NCI-H1105 treated with DMSO at 0.1 percent for 48 hours (cell line): ENCODE measurements at places on chromosomes 7 and 10.

DNA sequence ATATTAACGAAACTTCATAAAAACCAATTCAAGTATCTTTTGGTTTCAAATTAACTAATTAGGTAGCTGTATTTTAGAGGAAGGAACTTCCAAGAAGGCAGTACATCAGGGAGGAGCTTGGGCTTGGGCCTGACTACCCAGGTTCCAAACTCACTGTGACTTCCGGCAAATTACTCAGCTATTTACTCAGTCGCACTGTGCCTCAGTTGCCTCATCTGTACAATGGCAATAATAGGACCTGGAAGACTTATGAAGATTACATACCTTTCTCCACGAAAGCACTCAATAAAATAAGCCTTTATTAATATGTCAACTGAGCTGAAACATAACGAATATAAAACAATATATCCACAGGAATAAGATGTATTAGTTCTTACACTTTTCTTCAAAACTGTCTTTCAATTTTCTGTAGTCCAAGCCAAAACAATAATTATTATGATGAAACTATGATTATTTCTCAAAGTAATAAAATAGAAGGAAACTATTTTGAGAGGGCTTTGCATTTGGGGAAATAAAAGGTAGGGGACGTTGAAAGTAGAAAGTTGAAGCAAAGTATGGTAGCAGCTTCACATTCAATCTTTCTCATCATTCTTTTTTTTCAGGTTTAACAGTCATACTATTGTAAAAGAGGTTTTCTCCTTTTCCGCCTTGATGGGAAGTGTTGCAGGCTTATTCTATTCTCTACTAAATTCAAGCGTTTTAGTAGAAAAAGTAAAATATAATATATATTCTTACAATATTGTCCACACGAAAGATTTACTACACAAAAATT is 10.5 kb upstream of the EBLN1 start:
- no peak for DNase-seq

- DNase-seq = no peak
Observed at GRCh38 chr10:51607463-51607835, 91.9 kb downstream of the CSTF2T start.

DNA sequence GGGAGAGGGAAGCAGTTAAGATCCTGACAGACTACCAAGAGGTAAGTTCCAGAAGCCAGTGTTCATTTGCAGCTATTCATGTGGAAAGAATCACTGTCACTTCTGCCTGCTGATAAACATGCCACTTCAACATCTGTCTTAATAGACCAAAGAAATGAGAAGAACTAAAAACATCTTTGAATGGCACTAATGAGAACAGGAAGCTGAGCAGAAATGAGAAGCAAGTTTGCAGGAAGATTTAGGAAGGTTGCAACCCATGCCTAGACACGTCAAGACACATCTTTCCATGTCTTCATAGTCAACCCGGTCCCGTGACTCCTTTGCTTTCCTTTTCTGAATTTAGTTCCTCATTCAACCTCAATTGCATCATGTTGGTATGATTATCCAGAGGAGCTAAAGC is 180.0 kb downstream of the PDE1C start:
- DNase-seq = no peak

DNA sequence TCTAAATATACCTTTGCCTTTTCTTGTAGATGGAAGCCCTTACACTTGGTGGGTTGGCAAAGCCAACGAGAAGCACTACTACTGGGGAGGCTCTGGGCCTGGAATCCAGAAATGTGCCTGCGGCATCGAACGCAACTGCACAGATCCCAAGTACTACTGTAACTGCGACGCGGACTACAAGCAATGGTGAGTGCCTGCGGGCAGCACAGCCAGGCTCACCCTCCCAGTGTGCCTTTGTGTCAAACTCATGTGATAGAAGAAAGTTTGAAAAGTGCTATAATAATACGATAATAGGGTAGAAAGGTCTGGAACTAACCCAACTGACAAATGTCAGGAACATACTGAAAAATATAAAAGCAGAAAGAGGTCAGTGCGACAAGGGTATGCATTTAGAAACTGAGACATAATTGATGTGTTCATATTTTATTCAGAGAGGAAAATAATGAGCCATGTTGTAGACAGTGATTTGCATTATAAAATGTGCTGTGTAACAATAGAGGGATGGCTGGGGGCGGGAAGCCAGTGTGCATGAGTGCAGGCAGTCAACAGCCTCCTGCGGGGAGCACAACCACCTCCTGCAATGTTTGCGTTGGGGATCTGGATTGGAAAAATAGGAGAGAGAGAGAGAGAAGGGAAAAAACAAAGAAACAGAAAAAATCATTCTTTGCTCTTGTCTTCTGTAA is 686.9 kb upstream of the C7orf33 start:
- no peak for DNase-seq

DNA sequence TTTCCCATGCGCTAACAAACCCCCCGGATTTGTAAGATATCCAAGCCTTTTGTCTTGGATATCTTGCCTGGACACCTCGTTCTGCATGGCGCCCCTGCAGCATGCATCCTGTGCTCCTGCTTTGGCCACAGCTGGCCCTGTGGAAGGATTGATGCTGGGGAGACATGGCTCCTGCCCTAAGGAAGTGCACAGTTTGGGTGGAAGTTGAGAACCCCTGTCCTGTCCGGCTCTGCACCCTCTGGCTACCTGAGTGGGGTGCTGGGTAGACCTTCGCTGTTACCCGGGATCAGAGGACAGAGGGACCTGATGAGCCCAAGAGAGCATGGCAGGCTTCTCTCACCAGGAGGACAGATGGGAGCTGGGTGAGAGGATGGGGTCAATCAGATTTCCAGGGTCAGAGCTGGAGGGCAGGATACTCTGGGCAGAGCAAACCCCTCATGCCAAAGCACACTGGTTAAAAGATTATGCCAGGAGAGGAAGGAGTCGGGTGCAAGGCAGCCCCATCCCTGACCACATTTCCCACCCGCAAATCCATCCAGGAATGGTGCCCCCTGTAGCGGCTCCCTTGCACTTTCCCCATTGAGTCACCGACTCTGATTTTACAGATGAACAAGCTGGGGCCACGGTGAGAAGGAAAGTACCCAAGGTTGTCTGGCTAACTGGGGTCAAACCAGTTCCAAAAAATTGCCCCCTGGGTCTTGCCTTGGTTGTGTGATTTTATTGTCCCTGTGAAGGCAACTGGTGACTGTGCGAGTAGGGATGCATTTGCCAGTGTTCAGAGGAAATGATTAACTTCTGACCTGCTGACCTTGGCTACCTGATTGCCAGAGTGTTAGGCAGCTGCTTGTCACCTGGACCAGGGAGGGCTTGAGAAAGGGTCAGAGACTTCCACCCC is 290.1 kb upstream of the ZMIZ1 start:
- no peak for DNase-seq

DNA sequence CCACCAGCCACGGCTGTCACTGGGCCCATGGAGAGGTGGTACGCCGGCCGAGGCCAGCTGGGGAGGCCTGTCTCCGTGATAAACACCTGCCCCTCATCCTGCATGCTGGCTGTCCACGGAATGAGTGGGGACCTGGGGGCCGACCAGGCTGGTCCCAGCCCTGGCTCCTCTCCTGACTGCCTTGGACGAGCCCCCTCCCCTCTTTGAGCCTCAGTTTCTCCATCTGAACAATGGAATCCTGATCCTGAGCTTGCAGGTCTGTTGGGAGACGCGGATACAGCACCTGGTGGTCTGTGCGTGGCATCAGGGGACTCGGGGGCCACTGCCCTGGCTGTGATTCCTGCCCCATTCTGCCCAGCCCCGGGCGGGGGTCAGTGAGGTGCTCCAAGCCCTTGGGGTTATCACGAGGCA is 109.9 kb downstream of the MICALL2 start:
- DNase-seq = no peak

GRCh38 chr10:93223336-93223735 is 149.6 kb downstream of the CYP26A1 start:
- DNase-seq = no peak
